ENCODE measurements at places on chromosomes 13 and 19.

- DNase-seq: peak; percentile 81
Measured at GRCh38 chr19:13962699-13963602, 10.6 kb downstream of the DCAF15 start.

DNA sequence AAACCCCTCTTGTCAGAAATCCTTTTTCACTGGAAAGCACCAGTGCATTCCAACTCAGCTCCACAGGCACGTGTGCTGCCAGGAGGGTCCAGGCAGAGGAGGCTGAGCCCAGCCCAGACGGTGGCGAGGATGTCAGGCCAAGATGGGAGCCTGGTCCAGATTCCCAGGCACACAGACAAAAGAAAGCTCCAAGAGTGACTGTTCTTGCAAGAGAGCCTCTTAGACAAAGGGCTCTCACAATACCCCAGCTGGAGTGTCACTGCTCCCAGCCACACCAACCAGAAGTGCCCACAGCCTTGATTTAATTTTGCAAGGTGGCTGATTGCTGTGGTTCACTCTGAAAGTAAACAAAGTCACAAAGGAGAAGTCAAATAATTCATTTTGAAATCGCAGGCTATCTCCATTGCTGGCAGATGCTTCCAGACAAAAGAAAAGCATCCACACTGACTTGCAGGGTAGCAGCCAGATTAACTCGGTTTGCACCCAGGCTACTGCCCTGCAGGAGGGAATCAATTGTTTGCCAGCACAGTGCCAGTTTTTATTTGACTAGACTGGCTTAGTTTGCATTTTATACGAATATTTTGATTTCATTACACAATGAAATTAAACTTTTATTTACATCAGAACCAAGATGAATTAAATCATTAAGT, 95.1 kb downstream of the RAB20 start:
- no peak for DNase-seq

- DNase-seq: no peak
Measured at GRCh38 chr13:46341112-46341711, 45.8 kb downstream of the RUBCNL start.

DNA sequence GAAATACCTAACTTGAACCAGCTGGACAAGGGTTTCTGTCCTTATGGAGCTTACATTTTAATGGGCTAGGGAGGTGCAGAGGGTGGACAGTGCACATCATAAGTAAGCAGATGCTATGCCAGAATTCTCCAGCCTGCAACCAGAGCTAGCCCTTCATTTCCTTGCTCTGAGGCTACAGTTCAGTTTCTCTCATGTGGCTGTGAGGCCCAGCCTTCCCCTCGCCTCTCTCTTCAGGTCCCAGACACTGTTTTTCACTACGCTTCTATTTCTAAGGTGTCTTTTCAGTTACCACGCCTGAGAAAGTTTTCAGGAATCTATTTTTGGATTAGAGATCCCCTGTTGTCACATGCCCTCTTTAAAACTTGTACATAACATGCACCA, 141.9 kb downstream of the PCCA start:
- no peak for DNase-seq

GRCh38 chr13:110322126-110322827, 15.2 kb downstream of the COL4A2 start:
- peak; percentile 18 for DNase-seq

DNA sequence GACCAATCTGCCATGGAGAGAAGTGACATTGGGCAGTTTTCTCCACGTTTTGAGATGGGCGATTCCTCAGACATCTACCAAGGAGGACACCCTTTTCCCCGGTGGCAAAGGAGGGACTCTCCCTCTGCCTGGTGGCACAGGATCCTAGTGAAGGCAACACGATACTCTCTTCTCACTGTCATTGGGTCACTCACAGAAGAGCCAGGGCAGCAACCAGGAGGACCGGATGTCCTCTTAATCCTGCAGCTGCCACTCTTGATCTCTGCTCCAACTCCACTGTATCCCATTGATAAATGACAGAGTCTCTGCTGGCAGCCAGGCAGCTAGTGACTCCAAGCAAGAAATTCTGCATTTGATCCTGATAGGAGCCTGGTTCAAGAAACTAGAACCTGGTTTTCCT, 42.2 kb downstream of the COL4A2 start:
- no peak for DNase-seq

Data from right hindlimb (tissue), 1 donor.